ENCODE measurements at places on chromosomes 2 and 18.

- DNase-seq: peak; percentile 63
These were observed 31.8 kb downstream of the ARHGAP25 start for GRCh38 chr2:68766376-68766845.

GRCh38 chr18:4878480-4878879, 318.6 kb downstream of the AKAIN1 start:
- no peak for DNase-seq

DNA sequence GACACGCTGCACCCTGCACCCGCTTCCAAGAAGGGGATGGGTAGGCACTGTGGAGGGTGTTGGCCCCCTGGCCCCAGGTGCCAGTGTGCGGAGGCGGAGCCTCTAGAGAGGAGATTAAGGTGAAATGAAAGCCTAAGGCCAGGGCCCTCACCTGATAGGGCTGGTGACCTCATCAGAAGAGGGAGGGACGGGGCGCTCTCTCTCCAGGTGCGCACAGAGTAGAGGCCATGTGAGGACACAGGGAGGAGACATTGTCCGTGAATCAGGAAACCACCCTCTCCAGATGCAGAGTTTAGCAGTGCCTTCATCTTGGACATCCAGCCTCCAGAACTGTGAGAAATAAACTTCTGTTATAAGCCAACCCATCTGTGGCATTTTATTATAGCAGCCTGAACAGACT, 62.3 kb downstream of the PSMG2 start:
- DNase-seq: no peak

DNA sequence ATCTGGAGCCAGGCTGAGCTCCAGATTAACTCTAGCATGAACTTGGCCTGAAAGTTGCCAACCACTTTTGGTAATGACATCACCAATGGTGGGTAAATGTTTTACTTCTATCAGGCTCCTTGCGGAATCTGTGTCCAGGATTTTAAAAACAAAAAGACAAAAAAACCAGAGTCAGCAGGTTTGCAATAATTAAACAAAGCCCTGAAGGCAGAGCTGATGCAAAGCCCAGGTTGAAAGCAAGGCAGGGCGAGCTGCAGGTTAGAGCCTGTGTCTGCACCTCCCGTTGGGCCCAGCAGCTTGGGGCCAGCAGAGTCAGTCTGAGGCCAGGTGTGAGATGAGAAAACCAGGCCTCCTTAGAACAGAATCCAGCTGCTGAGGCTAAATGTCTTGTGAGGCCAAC, 29.1 kb upstream of the ALK start:
- DNase-seq: peak; percentile 8

DNA sequence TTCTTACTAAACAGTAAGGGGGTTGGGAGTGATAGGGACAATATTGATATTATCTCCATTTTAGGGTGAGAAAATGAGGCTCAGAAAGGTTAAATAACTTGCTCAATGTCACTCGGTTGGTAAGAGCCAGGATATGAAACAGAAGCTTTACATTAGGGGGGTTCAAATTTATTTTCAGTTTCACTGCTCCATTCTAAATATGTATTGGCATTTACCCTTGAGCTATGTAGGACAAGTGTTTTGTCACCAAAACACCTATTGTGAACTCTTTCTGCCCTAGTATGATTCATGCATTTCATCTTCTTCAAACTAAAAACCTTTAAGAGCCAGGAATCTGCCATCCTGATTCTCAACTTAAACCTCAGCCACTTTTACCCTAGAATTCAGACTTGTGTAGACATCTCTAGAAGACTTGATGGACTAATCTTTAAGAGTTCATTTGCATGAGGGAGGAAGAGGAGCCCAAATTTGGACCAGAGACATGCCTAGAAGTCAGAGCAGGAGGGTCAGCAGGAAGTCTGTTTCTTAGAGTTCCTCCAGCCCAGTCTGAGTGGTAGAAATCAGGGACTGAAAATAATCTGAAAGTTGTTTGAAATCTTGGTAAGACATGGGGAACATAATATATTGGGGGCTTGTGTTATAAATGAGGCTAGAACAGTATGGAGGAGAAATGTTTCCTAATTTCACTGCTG, 129.4 kb upstream of the ATP5MC3 start:
- DNase-seq: no peak

GRCh38 chr2:112725545-112726457, 5.0 kb downstream of the NT5DC4 start:
- DNase-seq: peak; percentile 62

GRCh38 chr18:3722649-3723433, 272.9 kb downstream of the TGIF1 start:
- no peak for DNase-seq

DNA sequence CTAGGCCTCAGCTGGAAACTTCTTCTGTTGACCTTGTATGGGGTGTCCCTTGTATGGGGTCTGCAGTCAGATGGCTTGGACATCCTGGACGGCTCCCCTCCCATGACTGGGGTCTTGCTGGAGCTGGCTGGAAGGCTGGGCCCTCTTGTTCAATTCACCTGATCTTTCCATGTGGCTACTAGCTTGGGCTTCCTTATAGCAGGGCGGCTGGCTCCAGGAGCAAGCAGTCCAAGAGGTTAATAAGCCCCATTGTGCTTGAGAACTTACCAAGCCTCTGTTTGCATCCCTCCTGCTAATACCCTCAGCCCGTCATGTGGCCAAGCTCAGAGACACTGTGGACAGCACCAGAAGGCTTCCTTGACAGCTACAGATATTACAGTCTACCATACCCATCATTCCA, 111.6 kb upstream of the NPAS2 start:
- no peak for DNase-seq

DNA sequence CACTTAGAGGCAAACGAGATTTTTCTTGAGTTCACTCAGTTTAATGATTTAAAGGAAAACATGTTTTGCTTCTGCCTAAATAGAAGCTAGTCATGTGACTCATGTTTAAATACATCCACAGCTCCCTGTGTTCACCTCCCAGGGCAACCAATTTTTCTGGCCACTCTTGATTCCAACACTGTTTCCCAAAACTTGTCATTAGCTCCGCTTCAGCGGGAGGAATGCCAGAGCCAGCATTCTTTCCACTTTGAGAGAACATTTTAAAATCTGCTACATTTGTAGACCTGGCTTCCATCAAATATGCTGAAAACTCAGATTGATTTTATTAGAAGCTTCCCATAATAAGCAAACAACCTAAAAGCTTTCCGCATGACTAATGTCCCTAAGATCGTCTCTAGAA, 2.8 kb upstream of the CYS1 start:
- DNase-seq: no peak

- no peak for DNase-seq
These were observed 86.7 kb downstream of the ACAA2 start for GRCh38 chr18:49726675-49726963.

- DNase-seq: no peak
These were observed 308.9 kb downstream of the ETAA1 start for GRCh38 chr2:67706082-67706481.

GRCh38 chr2:216171011-216171410, 61.9 kb downstream of the XRCC5 start:
- no peak for DNase-seq

GRCh38 chr2:240364582-240364960, 70.9 kb upstream of the GPC1 start:
- DNase-seq: peak; percentile 57

DNA sequence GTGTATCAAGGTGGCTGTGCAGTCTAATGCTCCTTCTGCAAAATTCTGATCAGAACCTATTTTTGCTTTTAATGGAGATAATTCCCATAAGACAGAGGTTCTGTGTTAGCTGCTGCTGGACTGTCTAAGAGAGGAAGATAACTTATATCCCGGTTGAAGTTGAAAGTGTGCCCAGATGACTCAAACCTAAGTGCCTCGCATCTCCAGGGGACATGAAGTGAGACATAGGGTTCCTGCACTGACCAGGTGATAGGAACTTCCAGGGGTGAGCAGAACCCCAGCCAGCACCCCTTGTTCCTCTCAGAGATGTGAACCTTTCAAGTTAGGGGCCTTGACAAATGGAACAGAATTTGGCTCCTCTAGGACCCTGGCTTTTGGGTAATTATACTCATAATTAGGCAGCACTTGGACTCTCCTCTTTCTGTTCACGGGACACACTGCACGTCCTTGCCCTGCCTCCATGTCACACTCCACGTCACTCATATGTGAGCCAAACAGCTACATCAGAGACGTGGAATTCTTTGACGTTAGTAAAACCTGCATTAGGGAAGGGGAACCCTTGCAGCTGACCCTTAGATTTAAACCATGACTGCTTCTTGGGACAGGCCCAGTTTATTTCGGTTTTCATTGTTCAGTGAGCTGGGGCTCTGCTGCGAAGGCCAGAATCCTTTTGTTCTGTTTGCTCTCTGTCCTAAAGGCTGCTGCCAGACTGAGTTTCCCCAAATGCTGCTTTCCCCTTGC, 104.5 kb upstream of the ALPP start:
- DNase-seq: no peak

DNA sequence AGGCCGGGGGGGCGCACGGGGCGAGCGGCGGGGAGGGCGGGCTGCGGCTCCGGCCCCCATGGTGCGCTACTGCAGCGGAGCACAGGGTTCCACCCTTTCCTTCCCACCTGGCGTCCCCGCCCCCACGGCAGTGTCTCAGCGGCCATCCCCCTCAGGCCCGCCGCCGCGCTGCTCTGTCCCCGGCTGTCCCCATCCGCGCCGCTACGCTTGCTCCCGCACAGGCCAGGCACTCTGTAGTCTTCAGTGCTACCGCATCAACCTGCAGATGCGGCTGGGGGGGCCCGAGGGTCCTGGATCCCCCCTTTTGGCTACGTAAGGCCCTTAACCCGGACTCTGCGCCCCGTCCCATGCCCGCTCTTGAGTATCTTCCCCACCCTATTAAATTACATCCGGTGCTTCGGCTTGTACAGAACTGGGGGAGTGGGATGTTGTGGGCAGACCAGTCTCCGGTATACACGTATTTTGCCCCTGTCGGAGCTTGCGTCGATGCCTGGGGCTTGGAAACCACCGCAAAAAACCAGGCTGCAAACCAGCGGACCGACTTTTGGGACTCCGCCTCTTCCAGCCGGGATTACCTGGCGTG, 598 bp upstream of the WBP1 start:
- DNase-seq: peak; percentile 74

DNA sequence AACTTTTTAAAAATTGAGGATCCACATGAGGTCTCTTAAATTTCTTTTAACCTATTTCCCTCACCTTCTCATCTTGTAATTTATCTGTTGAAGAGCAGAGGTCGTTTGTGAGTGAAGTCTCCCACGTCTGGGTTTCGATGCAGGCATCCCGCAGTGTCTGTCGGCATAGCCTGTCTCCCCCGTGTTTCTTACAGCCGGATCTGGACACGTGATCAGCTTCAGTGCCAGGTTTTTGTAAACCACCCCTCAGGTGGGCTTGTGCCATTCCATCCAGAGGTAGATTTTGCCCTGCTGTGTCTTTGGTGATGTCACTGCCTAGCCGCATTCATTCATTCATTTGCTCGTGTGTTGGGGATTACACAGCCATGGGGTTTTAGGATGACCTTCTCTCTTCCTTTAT, 16.2 kb downstream of the AQP12A start:
- DNase-seq: no peak

All from stomach (tissue), 19 donors.